CD4-positive, alpha-beta T cell (primary cell): ENCODE measurements at places on chromosomes 12 and 14.
A peak's percentile ranks its signal among the peaks of the same experiment; 100 is the strongest.

DNA sequence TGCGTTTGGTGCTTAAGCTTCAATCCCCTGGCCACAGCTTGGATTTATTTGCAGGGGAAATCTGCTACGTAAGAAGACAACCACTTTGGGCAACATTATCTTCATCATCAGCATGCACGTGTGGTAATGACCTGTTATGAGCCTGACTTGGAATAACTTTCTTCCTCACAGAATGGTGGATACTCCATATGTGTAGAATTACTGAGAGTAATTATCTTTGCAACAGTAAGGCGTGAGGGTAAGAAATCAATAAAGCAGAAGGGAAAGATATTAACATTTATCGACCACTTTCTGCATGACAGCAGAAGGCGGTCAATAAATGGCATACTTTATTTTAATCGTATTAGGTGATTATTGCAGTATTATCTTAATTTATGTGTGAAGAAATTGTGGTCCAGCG, 152.7 kb downstream of the RGS6 start:
- DNase-seq: no peak
- no peaks in the 10 kb centered on the region for H3K27me3 ChIP-seq
- no peaks in the 10 kb centered on the region for H3K4me1 ChIP-seq
- H3K36me3 ChIP-seq: no peaks in the 10 kb centered on the region
- no peak overlapping the region for H3K27ac ChIP-seq
- H3K4me3 ChIP-seq: no peak overlapping the region

GRCh38 chr14:91244501-91244901, at the start of gene GPR68:
GPR68 (minus strand) TSS chr14:91244704; CDS start chr14:91235050, 9,654 bp downstream.
- H3K4me3 ChIP-seq: peak within 1 kb of the TSS; percentile 65
- DNase-seq: peak; percentile 70
- H3K4me1 ChIP-seq: peaks cover 91% of the 10 kb centered on the region
- no peaks in the 10 kb centered on the region for H3K27me3 ChIP-seq
- peak within 1 kb of the TSS; percentile 97 for H3K27ac ChIP-seq

DNA sequence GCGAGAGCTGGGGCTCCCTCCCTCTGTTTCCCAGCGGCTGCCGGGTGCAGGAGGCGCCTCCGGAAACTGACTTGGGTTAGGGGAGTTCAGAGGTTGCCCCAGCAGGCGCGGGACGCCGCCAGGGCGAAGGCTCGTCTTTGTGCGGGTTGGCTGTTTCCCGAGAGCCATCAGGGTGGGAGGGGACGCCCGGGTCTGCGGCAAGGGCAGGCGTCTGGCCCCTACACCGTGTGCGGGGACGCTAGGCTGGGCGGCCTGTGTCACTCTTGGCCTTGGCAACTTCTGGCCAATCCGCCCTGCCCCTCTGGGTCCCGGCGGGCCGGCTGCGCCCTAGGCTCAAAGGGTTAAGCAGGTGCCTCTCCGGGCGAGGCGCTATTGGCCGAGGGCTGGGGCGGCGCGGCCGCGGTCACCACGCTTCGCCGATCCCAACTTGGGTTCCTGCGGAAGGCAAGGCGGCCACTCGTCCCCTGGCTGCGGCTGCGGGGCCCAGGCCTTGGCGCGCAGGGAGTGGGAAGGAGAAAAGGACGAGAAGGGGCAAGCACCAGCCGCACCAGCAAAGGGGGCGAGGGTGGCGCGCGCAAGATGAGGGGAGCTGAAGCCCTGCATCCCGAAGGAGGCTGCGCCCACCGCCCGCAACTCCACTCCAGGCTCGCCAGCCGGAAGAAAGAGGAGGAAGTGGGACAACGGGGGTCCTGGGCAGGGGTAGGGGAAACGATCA, 5.6 kb upstream of the NPAS3 start:
- no peak overlapping the region for H3K27ac ChIP-seq
- H3K4me1 ChIP-seq: peaks cover 13% of the 10 kb centered on the region
- DNase-seq: no peak
- H3K27me3 ChIP-seq: peaks cover 69% of the 10 kb centered on the region
- H3K36me3 ChIP-seq: no peaks in the 10 kb centered on the region

DNA sequence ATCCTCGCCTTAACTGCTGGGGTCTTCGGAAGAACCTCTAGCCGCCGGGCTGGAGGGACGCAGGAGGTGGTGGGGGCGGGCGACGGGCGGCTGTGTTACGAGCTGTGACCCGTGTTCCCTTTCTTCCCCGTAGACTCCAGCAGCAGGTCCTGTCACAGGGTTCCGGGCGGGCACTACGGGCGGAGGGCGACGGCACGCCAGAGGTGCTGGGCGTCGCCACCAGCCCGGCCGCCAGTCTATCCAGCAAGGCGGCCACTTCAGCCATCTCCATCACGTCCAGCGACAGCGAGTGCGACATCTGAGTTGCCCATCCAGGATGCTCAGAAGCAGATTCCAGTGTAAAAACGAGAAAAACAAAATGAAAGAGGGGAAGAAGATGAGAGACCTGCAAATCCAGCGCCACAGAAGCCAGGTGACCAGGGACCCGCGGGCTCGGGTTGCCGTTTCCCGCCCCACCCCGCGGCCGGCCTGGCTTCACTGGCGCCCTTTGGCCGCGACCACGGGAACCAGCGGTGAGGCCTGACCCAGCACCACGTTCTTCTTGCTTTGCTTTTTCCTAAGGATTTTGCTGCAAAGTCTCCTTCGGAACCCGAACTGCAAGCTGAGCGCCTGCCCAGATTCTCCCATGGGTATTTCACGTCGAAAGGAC, 2.1 kb downstream of the SIX6 start:
- H3K36me3 ChIP-seq: no peaks in the 10 kb centered on the region
- H3K4me3 ChIP-seq: no peak overlapping the region
- no peak for DNase-seq
- no peak overlapping the region for H3K27ac ChIP-seq
- peaks cover 45% of the 10 kb centered on the region for H3K4me1 ChIP-seq

GRCh38 chr14:56905282-56905681, 95.0 kb upstream of the OTX2 start:
- no peaks in the 10 kb centered on the region for H3K36me3 ChIP-seq
- DNase-seq: no peak
- H3K27ac ChIP-seq: no peak overlapping the region
- no peaks in the 10 kb centered on the region for H3K27me3 ChIP-seq
- no peaks in the 10 kb centered on the region for H3K4me1 ChIP-seq

GRCh38 chr14:79600406-79600805, 610.9 kb downstream of the DIO2 start:
- no peaks in the 10 kb centered on the region for H3K36me3 ChIP-seq
- H3K4me1 ChIP-seq: no peaks in the 10 kb centered on the region
- H3K27ac ChIP-seq: no peak overlapping the region
- no peaks in the 10 kb centered on the region for H3K27me3 ChIP-seq
- no peak overlapping the region for H3K4me3 ChIP-seq

- DNase-seq: no peak
- no peak overlapping the region for H3K4me3 ChIP-seq
- H3K4me1 ChIP-seq: no peaks in the 10 kb centered on the region
Observed at GRCh38 chr12:72010356-72010755, 71.7 kb downstream of the TPH2 start.

DNA sequence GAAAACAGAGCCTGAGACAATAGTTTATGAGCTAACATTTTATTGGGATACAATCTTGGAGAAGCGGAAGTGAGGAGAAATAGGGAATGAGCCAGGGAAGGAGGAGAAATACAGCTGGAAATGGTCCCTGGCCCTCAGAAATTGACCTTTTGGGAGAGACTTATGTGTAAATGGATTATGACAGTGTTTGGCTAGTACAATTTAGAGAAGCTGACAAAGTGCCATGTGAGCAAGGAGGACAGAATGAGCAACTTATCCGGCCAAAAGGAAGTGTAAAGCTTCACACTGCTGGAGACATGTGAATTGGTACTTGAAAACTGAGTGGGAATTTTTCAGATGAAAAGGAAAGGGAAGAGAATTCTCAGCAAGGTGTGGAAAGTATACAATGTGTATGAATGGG, 2.9 kb downstream of the GLIPR1 start:
- H3K36me3 ChIP-seq: peaks cover 28% of the 10 kb centered on the region
- no peak for DNase-seq
- no peaks in the 10 kb centered on the region for H3K27me3 ChIP-seq
- H3K4me3 ChIP-seq: peak overlapping the region; percentile 65
- no peak overlapping the region for H3K27ac ChIP-seq

DNA sequence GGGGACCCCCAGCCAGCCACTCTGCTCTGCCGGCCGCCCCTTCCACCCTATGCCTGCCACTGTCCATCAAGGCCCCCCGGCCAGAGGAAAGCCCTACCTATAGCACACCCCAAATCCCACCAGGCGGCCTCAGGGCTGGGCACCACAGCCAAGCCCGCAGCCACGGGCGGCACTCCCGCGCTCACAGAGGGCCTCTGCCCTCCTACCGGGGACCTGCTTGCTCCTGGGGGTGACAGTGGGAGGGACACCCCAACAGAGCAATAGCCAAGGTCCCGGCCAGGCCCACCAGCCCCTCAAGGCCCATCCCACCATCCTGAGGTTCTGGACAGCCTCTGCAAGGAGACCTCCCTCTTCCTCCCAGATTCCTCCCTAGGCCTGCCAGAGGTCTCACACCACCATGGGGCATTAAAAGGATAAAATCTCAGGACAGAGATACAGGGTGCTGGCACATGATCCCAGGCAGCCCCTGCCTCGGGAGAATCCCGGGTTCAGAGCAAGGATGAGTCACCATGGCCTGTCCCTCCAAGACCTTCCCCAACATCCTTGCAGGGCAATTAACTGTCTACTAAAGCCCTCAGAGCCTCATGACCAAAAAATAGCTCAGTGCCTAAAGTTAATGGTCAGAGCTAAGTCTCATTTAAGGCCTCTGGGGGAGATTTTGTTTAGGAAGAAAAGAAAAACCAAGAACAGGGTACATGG, 17.1 kb downstream of the CCDC85C start:
- no peak overlapping the region for H3K27ac ChIP-seq
- peaks cover 7% of the 10 kb centered on the region for H3K4me1 ChIP-seq
- H3K27me3 ChIP-seq: no peaks in the 10 kb centered on the region
- no peak overlapping the region for H3K4me3 ChIP-seq

- no peaks in the 10 kb centered on the region for H3K36me3 ChIP-seq
- peak overlapping the region; percentile 4 for H3K4me3 ChIP-seq
- DNase-seq: no peak
Observed at GRCh38 chr14:61889914-61890351, 127.7 kb downstream of the SNAPC1 start.

DNA sequence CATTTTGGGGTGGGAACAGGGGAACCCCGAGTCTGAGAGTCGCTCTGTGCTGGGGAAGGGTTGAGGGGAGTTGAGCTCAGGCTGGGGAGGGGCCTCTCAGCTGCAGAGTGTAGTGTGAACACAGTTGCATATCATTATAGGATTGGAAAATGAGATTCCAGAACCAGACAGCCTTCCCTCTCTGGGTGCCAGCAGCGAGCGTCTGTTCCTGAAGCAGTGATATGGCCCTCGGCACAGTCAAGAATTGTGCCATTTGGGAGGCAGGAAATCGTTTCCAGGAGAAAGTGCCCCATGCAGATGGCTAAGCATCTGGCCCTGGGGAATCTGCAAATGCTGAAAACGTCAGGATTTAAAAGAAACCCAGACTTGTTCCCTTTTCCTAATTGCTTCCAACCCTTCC, 70.4 kb upstream of the SFSWAP start:
- peaks cover under 1% of the 10 kb centered on the region for H3K27me3 ChIP-seq
- no peak overlapping the region for H3K4me3 ChIP-seq
- H3K27ac ChIP-seq: no peak overlapping the region

DNA sequence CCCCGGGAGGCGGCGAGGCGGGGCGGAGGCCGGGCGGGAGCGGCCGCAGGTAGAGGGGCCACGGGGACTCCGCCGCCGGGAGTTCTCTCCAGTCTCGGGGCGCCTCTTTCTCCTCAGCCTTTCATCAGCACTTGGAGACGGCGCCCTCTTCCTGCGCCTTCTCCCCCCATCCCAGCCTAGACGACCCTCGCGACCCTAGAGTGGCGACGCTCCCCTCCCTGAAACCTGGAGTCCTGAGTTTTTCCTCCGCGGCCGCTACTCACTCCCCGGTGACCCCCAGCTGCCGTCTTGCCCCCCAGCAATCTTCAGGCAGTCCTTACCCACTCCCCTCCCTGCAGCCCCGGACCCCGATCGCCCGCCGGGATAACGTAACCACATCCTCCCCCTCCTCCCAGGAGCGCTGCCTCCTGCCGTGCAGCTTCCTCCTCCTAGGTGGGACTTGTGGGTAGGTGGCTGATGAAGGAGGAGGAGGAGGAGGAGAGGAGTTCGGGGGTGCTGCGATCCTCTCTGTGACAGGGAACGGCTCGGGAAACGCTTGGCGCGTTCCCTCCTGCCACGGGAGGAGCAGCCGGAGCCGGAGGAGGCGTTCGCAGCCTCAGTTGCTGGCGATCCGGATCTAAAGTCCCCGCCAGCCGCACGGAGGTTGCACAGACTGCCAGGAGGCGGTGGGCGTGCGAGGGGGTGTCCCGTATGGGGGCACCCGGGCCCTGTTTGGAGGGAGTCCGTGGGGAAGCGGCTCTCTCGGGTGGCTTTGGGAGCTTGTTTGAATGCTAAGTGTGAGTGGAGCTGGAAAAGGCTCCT, 891 bp downstream of the PLEKHA5 start:
- peak; percentile 31 for DNase-seq
- H3K27ac ChIP-seq: no peak overlapping the region
- peaks cover 3% of the 10 kb centered on the region for H3K27me3 ChIP-seq
- H3K36me3 ChIP-seq: no peaks in the 10 kb centered on the region
- peaks cover 13% of the 10 kb centered on the region for H3K4me1 ChIP-seq

DNA sequence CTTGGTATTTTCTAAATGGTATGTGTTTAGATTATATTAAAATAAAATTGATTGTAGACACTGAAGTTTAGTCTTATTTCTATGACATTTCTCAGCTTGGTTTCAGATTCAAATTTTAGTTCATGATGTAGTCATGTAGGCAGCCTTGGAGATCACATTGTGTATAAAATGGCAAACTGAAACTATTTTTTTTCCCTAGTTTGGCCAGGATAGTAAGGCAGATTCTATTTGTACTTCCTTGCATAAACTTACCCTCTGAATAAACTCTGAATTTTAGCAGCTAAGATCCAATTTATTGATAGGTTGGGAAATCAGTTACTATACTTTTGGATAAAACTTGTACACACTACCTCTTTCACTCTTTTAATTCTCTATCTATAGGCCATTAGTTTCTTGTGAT, 30.4 kb downstream of the PAPOLA start:
- peaks cover 70% of the 10 kb centered on the region for H3K36me3 ChIP-seq
- no peaks in the 10 kb centered on the region for H3K4me1 ChIP-seq
- no peaks in the 10 kb centered on the region for H3K27me3 ChIP-seq

- peaks cover 46% of the 10 kb centered on the region for H3K4me1 ChIP-seq
- peak; percentile 36 for DNase-seq
- H3K27me3 ChIP-seq: no peaks in the 10 kb centered on the region
- no peaks in the 10 kb centered on the region for H3K36me3 ChIP-seq
Observed at GRCh38 chr14:70641548-70642302, at the start of gene TTC9. TTC9 (plus strand) TSS chr14:70641916; CDS start chr14:70642130, 214 bp downstream.

GRCh38 chr12:80892597-80893445, 44.9 kb downstream of the LIN7A start:
- H3K4me3 ChIP-seq: no peak overlapping the region
- H3K27me3 ChIP-seq: no peaks in the 10 kb centered on the region

- DNase-seq: peak; percentile 14
- H3K36me3 ChIP-seq: no peaks in the 10 kb centered on the region
- H3K4me3 ChIP-seq: peak overlapping the region; percentile 81
- peak overlapping the region; percentile 90 for H3K27ac ChIP-seq
Observed at GRCh38 chr12:92928421-92928961, 604 bp downstream of the EEA1 start.

GRCh38 chr14:22928237-22929103, 706 bp downstream of the PRMT5 start:
- H3K27me3 ChIP-seq: no peaks in the 10 kb centered on the region
- peaks cover 30% of the 10 kb centered on the region for H3K4me1 ChIP-seq
- H3K36me3 ChIP-seq: peaks cover 34% of the 10 kb centered on the region
- H3K27ac ChIP-seq: peak overlapping the region; percentile 79
- peak; percentile 9 for DNase-seq
